ENCODE measurements at places on chromosomes 5 and 9.

DNA sequence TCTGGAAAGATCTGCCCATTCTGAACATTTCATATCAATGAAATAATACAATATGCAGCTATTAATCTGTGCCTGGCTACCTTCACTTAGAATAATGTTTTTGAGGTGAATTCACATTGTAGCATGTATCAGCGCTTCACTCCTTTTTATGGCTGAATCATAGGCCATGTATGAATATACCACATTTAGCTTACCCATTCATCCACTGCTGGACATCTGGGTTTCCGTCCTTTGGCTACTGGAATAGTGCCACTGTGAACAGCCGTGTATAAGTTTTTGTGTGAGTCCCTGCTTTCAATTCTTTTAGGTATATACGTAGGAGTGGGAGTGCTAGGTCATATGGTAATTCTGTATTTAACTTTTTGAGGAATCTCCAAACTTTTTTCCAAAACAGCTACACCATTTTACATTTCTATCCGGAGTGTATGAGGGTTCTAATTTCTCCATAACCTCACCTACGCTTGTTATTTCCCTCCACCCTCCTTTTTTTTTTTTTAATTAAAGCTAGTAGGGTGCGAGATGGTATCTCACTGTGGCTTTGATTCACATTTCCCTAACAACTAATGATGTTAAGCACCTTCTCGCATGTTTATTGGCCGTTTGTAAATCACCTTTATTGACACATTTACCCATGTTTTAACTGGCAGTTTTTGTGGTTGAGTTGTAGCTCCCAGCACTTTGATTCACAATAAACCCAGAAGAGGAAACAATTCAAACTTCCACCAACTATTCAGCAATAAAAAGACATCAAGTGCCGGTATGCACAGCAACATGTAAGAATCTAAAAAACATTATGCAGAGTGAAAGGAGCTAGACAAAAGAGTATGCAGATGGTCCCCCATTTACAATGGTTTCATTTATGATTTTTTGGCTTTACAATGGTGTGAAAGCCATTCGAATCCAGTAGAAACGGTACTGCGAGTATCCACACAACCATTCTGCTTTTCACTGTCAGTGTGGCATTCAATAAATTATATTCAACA, 8.1 kb downstream of the SEMA4D start:
- DNase-seq, result no peak

DNA sequence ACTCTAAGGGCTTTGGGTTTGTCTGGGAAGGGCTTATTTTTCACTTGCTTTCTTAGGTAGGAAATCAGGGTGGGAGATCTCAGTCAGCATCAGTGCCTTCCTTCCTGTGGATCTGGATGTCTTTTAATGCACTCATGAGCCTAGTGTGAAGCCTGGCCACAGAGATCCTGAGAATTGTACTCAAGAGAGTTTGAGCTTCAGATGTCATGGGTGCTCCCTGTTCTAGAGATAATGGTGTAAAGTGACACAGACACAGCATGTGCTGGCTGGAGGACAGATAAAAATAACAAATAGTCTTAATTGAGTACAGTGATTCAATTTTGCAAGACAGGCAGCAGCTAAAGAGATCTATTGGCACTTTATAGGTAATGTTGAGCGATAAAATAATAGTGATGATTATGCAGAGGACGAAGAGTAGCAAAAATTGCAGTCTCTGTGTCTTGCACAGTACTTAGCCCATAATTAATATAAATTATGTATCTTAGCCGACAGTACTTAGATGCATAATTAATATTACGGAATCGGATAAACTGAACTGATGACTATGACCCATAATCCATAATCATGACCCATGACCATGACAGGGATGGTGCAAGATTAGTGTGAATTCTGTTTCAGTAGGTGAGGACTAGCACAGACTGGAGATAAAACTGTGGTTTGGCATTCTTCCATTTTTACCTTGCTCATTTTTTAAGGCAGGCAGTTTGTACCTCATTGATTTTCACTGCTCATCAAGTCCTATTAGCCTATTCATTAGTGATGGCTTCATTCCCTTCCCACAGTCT, 408.7 kb upstream of the PIK3R1 start:
- DNase-seq, result no peak

DNA sequence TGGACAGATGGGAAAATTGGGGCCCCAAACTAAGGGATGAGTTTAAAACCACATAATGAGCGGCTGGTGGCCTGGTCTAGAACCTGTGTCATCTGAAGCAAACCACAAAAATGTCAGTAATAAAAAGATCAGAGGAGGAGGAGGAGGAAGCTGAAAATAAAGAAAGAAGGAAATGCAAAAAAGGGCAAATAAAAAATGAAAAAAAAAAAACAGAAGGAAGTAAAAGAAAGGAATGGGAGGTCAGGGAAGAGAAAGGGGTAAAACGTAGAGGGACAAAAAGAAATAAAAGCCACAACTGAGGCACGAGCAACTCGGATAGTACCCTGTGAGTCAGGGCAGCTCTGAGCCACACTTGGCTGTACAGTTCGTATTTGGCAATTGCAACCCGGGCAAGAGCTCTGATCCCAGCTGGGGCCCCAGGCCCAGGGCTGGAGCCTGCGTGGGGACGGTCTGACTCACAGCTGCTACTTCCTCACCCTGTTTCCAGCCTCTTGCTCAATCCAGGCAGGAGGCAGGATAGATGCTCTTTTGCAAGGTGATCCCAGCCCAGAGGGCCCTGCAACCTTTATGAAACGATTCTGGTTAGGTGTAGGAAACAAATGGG, 137.9 kb upstream of the TRIM32 start:
- DNase-seq, result no peak

DNA sequence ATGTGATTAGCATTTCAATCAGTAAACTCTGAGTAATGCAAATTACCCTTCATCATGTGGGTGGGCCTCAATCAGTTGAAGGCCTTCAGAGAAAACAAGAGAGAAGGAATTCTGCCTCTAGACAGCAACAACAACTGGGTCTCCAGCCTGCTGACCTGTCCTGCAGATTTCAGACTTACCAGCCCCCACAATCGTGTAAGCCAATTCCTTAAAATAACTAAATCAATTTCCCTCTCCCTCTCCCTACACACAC, 41.7 kb upstream of the FBXW11 start:
- no peak for DNase-seq

- DNase-seq, result no peak
Observed at GRCh38 chr9:20481437-20481836, 140.9 kb downstream of the MLLT3 start.

DNA sequence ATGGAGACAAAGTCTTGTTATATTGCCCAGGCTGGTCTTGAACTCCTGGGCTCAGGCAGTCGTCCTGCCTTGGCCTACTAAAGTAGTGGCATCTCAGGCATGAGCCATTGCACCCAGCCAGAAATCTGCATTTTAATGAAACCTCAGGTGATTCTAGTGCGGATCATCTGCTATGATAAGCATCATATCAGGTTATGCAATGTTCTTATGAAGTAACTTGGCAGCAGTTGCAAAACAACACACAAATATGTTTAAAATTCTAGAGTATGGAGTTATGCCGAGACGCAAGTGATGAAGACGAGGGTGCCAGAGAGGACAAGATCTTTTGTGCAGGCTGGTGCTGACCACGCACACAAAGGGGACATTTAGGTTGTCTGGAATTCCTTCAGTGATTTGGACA, 153.2 kb upstream of the MEF2C start:
- no peak for DNase-seq

GRCh38 chr5:52807723-52808122, 20.0 kb downstream of the ITGA1 start:
- DNase-seq, result no peak

- DNase-seq, result no peak
Observed at GRCh38 chr9:128285033-128285784, 9.1 kb downstream of the SWI5 start.

- DNase-seq, result no peak
Observed at GRCh38 chr9:138014563-138014945, 137.0 kb downstream of the CACNA1B start.

DNA sequence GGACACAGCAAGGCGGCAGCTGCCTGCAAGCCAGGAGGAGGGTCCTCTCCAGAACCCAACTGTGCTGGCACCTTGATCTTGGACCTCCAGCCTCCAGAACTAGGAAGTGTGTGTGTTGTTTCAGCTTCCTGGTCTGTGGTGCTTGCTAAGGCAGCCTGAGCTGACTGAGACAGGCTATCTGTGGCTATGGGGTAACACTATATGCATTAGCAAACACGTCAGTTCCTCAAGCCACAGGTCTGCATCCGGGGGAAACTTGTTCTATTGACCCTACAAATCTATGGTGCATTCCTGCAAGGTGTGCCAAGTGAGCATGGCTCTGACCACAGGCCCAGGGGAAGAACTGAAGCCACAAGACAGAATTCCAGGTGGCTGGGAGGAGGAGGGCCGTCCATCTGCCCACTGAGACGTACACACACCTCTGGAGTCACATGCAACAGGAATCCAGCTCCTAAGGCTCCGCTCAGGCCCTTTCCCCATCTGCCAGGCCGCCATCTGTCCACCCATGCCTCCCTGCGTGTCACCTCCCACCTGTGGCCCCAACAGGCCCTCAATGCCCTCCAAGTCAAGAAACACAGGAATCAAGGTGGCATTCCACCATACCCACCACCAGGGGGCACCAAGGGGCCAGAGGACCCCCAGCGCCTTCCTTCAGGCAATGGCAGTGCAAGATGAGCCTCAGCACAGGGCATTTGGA, 174.9 kb downstream of the ROR2 start:
- peak; percentile 37 for DNase-seq

GRCh38 chr9:90637626-90638025, 5.0 kb downstream of the DIRAS2 start:
- DNase-seq, result no peak

GRCh38 chr9:71781391-71781790, 13.1 kb upstream of the CEMIP2 start:
- no peak for DNase-seq

DNA sequence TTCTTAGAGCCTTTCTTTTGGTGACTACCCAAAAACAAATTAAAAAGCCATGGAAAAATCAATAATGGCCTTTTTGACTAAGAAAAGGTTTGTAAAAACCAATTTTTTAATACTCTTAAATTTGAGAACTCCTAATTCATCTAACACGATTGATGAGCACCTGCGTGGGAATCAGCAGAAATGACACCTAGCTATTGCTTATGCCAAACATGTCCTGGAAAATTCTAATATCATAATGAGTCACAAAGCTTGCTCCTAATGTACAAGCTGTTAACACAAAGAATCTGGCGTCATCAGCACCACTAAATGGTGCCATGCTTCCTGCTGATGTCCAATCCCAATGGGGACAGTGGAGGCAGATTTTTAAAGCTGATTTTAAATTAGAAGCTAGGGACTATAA, 146.2 kb upstream of the LRRTM2 start:
- no peak for DNase-seq

- no peak for DNase-seq
Observed at GRCh38 chr9:20835377-20836286, 151.6 kb downstream of the FOCAD start.

- peak; percentile 75 for DNase-seq
Observed at GRCh38 chr5:59039296-59040023, 456.6 kb downstream of the RAB3C start.

DNA sequence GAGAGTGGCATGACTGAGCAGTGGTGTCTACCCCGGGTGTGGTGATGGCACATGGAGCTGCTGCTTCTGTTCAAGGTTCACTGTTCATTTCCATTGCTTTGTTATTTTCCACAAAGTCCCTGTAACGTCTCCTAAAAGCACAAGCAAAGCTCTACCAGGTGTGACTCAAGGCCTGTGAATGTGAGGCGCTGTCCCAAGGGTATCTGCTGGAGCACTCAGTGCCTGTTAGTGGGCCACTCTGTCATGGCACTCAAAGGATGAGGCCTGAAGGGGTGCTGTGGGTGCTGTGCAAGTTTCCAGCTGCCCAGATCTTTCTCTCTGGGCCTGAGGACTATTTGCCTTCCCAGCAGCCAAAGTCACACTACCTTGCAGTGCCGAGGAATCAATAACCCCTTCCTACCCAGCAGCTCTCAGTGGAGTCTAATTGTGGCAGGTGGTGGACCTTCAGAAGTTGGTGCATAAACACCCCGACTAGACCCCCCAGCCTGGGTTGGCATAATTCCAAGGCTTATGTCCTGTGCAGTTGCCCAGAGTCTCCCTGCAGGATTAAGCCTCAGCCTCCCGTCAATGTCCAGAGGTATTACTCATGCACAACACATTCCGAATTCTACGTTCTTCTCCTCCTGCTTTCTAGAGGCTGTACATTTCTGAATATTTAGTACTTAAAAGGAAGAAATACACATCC, 17.4 kb upstream of the PTCH1 start:
- DNase-seq, result no peak

GRCh38 chr9:108182270-108182669, 673.5 kb downstream of the ACTL7B start:
- no peak for DNase-seq

- DNase-seq, result no peak
Observed at GRCh38 chr5:124373883-124374282, 372.6 kb downstream of the ZNF608 start.

DNA sequence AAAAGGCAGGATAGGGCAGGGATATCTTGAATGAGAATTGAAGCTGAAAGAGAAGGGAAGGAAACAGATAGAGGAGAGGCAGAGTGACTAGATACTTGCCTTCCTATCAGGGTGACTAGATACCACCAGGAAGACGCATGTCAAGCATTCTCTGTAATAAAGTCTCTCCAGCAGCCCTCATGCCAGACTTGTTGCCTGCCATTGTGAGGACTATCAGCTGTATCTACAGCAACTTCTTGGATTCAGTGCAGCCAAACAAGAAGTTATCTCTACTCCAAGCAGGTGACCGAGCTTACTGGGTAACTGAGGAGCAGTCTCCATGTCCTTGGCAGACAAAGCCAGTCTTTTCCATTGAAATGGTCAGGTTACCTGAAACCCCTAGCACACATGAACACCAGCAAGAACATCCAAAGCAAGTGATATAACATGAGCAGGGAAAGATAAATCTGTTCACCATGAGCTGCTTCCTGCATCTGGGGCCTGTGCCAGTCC, 9.3 kb downstream of the SH3RF2 start:
- DNase-seq, result no peak

DNA sequence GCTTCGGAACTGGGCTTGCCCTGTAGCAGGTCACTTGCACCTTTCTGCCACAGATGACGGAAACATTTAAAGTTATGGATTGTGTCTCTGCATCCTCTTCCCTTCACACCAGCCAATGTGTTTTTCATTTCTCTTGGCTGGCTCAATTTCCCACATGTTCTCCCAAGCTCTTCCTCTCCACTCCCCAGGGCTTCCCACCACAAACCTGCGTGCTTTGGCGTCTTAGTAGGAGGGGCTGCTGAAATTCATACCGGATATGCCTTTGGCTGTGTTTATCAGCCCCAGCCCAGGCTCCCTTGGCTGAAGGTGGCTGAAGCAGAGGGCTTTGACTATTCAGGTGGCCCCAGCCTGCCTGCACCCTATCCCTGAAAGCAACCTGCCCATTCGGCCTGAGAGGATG, 32.1 kb downstream of the ADRB2 start:
- DNase-seq, result no peak

DNA sequence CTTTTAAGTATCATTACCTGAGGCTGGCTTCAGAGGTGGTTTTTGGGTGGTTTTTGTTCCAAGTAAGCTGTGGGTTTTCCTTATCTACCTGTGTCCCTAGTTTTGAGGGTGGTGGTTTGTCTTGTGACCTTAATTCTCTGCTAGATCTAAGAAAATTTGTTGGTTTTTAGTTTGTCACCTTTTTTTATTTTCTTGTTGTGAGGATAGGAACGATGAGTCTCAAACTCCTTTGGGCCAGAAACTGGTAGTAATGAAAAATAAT, 73.3 kb downstream of the KCNN2 start:
- DNase-seq, result no peak

GRCh38 chr9:72733895-72734294, 212.5 kb downstream of the TMC1 start:
- DNase-seq, result no peak

Data from stimulated activated CD4-positive, alpha-beta T cell treated with anti-CD3 and anti-CD28 coated beads, Interleukin-1b, Interleukin-23, amount 100 ng/mL, for 1 hour (primary cell).